ENCODE measurements at places on chromosomes 4 and X.

DNA sequence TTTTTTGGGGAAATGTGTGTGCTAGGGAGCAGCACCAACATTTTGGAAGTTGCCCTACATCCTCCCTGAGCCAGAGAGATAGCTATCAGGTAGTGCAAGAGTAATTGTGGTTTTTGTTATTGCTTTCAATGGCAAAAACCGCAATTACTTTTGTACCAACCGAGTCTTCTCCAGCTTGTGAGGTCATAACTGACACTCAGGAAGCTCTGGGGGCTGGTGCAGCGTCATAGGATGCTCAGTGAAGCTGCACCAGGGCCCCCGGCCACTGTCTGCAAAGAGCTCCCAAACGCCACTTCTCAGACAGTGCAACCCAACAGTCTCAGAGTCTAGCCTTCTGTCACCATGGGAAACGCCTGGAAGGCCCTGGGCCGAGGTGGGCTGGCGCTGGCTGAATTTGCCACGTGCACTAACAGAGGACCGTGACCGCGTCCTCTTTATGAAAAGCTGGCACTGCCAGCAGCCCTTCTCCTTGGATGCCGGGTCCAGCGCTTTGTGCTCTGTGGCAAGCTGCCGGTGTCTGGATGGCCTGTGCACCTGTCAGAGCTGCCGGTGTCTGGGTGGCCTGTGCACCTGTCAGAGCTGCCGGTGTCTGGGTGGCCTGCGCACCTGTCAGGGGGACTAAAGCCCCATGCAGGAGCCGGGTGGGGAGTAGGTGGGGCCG lies 19.4 kb downstream of the SH3TC1 start:
- no peak for DNase-seq

- no peak for DNase-seq
Measured at GRCh38 chrX:152632445-152633097, 5.1 kb upstream of the GABRQ start.

DNA sequence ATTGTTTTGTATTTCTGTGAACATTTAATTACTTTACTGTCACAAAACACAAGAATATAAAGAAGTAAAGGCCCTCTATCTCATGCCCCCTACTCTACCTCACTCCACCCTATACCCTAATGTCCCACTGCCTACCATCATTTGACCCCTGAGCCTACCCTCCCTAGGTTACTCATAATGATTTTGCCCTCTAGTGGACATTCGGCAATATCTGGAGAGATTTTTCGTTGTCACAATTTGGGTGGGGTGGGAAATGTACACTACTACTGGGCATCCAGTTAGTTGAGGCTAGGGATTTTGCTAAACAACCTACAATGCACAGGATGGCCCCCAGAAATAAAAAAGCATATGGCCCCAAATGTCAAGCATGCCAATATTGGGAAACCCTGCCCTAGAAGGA lies 10.2 kb downstream of the TEX13A start:
- no peak for DNase-seq

DNA sequence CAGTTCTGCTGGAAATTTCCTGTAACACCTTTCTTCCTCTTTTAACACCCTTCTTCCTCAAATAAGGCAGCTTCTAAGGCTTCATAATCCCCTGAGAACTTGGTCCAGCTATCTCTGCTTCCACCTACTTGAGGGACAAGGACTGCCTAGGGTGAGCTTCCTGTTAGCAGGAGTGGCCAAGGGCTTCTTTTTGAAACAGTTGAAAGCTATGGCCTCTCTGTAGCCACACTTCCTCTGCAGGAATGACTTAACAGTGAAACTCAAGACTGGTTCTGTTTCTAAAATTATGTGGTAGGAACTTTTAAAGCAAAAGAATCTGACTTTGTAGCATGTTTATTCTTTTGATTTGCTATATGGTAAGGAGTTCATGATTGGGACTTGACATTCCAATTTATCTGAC lies 108.5 kb upstream of the WDR1 start:
- DNase-seq, result no peak

DNA sequence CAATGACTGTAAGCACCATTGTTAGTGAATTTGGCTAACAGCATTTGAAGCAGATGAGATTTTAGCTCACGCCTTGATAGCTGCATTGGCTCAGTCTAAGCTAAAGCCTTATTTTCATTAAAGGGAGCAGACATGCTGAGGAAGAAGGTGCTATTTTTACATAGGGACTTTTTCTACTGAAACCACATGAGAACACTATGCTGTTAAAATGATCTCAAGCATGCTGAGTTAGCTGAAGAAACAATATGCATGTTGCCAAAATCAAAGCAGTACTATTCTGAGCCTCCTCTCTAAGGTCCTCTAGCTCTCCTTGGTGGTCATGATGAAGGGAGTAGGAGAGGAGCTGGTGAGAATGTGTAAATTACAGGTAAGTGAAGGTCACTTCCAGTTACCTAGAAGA lies 134.4 kb upstream of the JADE1 start:
- peak; percentile 37 for DNase-seq

DNA sequence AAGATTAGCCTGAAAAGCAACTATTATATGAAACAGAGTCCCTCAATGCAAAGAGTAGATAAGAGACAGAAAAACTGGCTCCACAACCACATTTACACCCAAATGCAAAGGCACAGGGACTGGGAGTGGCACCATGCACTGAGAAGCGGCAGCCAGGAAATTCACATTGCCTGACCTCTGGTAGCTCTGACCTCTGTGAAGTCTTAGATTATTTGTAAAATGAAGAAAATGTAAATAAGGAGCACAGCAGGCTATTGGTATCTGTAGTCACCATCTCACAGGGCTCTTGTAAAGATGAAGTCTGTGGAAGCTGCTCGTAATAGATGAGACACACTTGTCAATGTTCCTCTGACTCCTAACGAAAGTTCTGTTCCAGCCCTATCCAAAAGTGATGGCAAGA lies 69.7 kb downstream of the FAT1 start:
- DNase-seq, result no peak

GRCh38 chr4:185115827-185116232 lies 27.2 kb upstream of the SLC25A4 start:
- no peak for DNase-seq

DNA sequence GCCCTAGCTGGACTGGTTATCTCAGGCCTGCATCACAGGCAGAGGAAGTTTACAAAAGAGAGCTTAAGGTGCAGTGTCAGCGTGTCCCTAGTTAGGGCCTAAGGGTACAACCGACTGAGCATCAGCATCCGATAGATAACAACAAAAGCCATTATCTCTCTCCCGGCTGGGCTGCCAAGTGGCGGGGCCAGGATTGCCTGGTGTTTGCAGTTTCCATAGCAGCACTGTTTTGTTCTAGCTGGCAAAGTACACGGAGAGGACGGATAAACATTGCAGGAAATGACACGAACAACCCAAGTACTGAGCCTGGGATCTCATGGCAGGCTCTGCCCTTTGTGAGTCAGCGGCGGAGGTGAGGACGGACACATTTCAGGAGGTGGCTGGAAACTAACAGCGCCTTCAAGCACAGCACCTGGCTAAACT lies 104.7 kb upstream of the NOCT start:
- no peak for DNase-seq

DNA sequence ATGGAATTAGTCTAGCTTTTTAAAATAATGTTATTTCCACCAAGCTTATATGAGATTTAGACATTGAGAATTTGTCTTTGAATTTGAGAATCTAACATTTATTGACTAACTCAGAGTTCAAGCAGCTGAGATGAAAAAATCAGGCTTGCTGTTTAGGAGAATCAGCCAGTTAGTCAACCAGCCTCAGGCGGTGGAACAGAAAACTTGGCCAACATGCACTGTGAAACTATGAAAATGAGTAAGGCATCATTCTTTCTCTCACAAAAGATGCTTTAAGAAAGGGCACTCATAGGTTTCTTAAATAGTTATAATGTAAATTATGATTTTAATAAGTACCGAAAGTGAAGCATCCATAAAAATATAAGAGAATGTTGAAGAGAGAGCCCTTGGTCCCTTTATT lies 84.2 kb downstream of the NFKB1 start:
- no peak for DNase-seq

DNA sequence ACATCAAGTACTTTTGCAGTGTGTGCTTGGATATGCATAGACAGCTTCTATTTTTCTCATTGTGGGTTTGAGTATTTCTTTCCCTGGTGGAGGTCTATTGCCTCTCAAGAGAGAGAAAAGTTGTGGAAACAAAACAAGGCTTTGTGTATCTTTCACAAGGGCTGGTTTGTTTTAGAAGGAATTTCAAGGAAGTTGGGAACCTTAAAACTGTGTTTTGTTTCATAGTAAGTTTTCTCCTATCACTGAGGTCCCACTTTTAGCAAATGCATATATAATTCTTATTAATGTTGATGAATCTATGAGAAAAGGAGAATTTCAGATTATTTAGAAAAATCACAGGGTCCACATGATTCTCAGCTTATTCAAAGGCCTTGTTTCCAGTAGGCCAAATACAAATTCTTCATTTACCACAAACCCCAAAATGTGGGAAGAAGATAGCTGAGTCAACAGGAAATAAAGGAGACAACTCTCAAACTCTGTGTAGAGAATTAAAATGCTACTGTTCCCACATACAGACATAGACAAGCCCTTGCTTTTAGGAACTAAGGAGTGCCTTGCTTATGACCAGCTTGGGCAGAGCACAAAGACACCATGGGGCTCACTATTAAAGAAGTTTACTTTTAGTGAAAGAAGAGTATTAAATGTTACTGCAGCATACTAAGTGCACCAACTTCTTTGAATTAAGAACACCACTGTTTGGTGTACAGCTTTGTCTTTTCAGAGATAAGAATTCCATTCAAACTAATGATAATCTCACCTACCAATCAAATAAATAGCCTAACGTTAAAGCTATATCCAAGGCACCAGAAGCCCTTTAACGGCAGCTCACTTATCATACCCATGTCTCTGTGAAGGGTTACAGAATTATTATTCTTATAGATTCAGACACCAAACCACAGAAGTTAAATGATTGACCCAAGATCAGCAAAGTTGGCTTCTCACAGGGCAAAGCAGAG lies 177.4 kb upstream of the LEF1 start:
- no peak for DNase-seq

DNA sequence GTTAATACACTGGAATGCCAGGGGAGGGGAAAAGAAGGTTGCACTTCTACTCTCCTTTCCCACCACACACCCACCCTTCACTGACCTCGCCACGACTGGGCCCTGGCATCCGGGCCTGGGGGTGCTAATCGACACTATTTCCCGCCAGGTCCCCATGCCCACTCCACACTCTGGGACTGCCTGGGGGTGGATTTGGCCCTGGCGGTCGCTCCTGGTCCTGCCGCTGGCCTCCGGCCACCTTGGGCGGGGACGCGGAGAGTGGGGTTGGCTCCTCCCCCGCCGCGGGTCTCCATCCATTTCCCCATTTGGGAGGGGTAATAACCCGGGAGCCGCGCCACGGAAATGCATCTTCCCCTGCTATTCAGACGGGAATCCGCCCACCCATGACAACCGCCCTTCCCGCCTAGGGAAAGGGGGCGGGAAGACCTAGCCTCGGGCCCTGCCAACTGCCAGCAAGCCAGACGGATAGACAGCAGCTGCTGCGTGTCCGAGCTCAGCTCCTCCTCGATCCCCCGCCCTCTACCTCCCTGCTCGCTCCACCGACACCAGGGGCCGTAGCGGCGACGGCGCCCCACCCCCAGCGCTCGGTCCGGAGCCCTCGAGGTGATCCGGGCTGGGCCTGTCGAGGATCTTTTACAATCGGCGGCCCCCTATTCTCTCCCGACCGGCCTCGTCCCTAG lies 78.1 kb downstream of the RLIM start:
- peak; percentile 46 for DNase-seq

GRCh38 chr4:14529653-14530052 lies 472.6 kb upstream of the CPEB2 start:
- no peak for DNase-seq

- DNase-seq, result no peak
Measured at GRCh38 chr4:71487344-71487920, 148.6 kb downstream of the SLC4A4 start.

DNA sequence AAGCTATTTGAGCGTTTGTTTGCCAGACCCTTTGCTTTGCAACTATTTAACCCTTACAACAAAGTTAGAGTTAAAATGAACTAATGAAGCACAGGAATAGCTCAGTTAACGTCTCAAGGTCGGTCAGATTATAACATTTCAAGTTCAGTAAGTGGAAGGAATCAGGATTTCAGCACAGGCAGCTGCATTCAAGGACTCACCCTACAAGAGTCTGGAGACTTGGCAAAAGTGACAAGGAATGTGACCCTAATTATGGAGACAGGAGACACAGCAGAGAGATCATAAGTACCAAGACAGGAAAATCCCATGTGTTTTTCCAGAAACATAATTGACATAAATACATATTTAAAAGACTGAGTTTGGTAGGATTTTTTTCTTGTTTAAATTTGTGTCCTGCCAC lies 1481.7 kb downstream of the TECRL start:
- DNase-seq, result no peak

DNA sequence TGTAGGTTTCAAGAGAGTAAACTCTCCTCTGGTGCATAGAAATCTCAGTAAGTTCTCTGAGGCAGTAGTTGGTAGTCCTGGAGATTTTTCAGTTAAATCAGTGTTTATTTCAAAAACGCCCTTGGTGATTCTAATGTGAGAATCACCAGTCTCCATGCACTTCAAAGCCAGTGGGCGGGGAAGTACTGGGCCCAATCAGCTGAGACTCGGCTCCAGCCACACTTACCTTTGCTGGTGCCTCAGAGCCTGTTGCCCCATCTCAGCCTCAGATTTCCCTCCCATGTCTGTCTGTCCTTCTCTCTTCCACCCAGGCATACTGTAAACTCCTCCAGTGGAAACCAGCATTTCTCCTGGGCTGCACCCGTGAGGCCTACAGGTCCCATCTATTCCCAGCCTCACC lies 7.4 kb upstream of the MGST2 start:
- no peak for DNase-seq

DNA sequence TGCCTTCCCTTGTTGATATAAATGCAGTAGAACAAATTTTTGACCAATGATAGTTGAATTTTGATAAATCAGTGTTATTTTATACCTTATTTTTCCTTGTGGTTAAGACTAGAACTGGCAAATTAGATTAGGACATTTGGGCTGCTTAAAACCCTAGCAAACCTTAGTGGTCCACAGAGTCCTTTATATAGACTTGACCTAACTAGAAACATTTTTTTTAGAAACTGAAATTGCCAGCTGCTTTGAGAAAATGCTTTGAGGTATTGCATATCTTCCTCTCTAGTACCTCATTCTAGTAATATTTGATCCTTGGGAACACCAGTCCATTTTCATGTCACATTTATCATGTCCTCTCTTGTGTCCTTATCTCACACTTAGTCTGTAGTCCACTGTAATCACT lies 580.3 kb downstream of the FSTL5 start:
- DNase-seq, result no peak

DNA sequence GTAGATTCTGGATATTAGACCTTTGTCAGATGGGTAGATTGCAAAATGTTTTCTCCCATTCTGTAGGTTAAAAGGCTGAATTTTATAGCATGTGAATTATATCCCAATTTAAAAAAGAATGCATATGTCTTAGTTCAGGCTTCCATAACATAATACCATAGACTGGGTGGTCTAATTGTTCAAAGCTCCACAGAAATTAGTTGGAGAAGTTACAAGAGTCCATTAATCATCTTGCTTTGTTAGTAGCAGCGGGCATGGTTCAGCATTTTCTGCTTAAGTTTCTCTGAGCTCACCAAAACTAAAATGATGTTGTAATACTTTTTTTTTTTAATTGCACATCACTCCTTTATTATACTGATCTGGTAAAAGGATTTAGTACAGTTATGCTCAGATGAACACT lies 1.8 kb downstream of the PGAM4 start:
- DNase-seq, result no peak

Data from GM12891 (cell line).